Motor neuron (in vitro differentiated cells): ENCODE measurements at places on chromosomes 11 and 22.
A peak's percentile ranks its signal among the peaks of the same experiment; 100 is the strongest.

- ATAC-seq: no peak
These were observed 112.0 kb downstream of the ST3GAL4 start for GRCh38 chr11:126467471-126467870.

DNA sequence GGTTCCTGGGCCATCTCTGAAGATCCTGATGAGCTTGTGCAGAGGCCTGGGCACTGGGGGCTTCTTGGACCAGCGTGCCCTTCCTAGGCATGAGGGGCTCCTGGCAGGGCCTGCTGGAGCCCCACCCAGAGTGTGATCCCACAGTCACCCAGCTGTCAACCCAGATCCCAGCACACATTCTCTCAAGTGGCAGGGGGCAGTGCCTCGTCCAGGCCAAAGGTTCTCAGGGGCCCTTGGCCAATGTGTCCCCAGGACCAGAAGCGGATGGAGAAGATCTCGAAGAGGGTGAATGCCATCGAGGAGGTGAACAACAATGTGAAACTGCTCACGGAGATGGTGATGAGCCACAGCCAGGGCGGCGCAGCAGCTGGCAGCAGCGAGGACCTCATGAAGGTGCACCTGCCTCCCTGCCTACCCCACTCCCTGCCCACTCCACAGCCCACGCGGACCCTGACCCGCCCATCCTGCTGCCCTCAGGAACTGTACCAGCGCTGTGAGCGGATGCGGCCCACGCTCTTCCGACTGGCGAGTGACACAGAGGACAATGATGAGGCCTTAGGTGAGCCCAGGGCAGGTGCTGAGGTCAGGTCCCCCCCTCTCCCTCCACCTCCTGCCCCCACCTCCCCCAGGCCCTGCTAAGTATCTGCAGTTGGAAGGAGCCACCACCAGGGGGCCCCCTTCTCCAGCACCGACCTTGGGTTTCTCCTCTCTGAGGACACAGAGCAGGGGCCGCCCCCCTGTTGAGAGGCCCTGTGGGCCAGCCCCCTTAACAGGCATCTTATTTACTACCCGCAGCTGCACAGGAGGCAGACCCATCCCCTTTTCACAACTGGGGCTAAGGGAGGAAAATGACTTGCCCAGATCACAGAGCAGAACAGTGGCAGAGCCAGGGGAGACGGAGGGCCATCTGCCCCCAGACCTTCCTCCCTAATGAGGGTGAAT, 14.7 kb downstream of the GGA1 start:
- peak; percentile 80 for ATAC-seq

DNA sequence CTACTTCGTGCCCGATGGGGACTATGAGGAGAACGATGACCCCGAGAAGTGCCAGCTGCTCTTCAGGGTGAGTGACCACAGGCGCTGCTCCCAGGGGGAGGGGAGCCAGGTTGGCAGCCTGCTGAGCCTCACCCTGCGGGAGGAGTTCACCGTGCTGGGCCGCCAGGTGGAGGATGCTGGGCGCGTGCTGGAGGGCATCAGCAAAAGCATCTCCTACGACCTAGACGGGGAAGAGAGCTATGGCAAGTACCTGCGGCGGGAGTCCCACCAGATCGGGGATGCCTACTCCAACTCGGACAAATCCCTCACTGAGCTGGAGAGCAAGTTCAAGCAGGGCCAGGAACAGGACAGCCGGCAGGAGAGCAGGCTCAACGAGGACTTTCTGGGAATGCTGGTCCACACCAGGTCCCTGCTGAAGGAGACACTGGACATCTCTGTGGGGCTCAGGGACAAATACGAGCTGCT, 751 bp downstream of the FIBIN start:
- no peak for ATAC-seq

- ATAC-seq: no peak
These were observed 1.9 kb upstream of the BUD13 start for GRCh38 chr11:116774661-116775060.

DNA sequence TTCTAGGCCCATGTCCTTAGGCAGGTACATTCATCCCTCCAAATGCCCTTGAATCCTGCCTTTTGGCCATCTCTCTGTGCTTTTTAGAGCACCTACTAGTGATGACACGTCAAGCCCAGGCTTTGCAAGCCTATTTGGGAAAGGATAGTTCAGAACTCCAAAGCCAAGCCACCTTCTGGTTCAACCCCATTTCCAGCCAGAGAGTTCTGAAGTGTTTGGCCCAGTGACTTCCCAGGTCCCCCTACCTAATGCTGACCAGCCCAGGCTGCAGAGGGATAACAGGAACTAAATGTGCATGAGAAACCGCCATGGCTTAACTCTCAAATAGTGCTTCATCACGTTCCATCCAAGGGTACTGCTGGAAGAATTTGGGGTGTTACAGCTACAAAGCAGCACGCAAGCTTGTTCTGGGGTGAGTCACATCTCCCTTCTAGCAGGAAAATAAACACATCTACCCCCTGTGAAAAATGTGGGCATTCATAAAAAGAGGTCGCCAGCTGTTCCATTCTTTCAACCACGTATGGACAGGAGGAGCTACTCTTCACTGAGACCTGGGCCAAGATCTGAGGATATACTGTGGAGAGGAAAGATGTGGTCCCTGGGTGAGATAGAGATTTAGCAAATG, 2.0 kb upstream of the FXYD6 start:
- no peak for ATAC-seq

DNA sequence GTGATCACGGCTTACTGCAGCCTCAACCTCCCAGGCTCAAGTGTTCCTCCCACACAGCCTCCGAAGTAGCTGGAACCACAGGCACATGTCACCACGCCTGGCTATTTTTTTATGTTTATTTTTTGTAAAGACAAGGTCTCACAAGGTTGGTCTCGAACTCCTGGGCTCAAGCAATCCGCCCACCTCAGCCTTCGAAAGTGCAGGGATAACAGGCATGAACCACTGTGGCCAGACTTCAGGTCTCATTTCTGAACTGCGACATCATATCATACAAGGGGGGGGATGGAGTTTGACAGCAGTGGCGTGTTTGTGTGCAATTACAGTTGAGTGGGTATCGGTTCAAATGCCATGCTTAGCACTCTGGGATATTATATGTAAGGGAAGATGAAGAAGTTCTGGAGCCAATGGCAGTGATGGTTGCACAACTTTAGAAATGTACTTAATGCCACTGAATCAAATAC, 6.9 kb downstream of the NAALADL1 start:
- ATAC-seq: no peak

DNA sequence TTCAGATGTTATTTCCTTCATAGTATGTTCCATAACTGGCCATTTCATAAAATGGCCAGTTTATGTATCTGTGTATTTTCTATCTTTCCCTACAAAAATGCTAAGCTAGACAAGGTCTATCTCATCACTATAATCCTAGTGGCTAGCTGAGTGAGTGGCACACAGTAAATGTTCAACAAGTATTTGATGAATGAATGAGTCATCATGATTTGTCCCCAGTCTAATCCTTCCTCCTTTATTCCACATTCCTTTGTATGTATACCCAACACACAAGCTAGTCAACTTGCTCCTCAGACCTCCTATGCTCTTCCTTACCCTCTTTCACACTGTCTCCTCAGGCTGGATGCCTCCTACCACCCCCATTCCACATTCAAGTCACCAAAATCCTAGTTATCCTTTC, 12.5 kb downstream of the APLNR start:
- ATAC-seq: no peak

DNA sequence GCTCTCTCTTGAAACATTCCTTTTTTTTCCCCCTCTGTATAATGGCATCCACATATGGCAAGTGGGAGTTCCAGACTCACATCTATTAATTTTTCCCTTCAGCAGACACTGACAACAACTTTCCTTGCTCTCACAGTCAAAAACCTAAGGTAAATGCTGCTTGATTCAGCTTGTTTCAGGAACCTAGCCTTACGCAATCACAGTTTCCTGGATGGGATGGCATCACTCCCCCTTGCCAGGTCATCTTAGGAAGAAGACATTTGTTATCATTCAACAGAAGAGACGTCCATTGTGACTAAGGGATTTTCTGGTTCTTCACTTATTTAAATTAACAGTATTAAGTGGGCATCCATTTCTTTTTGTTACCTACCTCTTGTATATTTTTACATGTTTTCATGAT, 112.0 kb upstream of the PDGFD start:
- no peak for ATAC-seq

GRCh38 chr11:3000032-3000961, 8.2 kb upstream of the NAP1L4 start:
- ATAC-seq: peak; percentile 96

GRCh38 chr22:38040953-38041759, 16.0 kb upstream of the PICK1 start:
- ATAC-seq: peak; percentile 11

GRCh38 chr11:17721242-17721999, 2.0 kb downstream of the MYOD1 start:
- peak; percentile 55 for ATAC-seq

DNA sequence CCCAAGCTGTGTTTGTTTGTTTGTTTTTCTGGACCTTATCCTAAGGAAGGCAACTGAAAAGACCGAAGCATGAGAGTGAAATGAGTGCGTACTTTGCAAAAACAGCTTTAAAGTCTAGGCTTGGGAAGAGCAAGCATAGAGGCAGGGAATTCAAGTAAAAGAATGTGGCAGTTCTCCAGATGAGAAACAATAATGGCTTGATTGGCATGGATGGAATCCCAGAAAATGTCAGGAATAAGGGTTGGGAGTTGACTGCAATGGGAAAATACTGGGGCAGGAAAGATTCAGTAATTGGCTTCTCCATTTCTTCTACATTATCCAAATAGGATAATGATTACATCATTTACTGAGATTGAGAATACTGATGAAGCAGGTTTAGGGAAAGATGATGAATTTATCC, 17.5 kb downstream of the SAAL1 start:
- no peak for ATAC-seq

DNA sequence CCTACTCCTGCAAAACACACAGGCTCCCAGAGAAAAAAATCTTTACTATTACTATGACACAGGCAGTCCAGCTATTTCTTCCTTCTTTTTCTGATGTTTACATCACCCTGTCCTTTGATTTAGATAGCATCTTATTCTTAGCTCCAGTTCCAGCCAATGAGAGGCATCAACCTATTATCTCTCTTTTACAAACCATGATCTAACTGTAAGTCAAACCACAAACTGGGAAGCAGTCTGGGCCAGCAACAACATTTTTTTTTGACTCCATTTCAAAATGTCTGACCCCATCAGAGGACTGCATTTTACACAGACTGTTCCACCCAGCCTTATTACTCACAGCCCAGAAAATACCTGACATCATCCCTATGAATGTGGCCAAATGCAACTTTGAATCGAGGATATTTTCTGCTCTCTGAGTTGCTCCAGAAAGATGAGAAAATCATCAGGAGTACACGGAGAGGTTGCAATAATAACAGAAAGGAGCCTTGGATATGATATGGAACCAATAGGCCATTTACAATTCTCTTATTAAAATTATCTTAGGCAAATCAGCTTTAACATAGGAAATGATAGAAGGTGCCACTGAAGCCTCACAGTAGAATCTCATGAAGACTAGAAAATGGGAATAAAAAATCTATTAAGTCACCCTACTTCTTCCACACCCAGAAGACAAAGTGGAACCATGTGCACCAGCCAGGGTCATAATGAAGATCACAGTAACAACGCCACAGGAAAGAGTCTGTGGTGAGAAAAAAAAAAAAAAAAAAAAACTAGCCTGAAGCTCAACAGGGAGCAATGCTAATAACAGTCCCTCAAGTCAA, 21.2 kb downstream of the TBRG1 start:
- no peak for ATAC-seq

- no peak for ATAC-seq
These were observed 30.1 kb downstream of the ANO1 start for GRCh38 chr11:70108250-70108649.

- ATAC-seq: peak; percentile 90
These were observed 26.7 kb downstream of the UPB1 start for GRCh38 chr22:24521791-24522245.

DNA sequence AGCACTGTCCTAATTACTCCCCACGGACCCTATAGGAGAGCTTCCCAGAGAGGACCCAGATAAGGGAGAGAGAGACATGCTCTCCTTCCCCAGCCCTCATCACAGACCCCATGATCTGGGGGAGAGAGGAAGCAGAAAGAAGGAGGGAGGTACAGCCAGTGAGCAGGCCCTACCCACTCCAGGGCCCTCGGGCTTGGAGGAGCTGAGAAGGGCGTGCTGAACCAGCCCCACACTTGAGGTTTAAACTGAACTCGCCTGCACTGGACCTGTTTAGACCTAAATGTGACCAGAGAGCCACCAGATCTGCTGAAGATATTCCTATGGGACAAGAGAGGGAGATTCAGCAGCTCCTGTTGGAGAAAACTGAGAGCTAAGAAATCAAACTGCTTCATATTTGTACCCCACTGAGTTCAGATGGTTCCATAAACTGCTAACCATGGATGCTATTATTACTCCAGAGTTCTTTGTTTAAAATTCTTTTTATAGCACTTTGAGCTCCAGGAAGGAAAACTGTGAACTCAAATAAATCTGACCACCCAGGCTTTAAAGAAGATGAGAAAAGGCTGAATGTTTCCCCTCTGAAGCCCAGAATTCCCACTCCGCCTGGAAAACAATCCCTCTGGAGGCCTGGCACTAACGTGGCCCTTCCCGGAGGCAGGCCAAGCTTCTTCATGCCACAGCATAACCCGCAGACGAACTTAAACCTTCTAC, 67.2 kb downstream of the EFCAB6 start:
- peak; percentile 68 for ATAC-seq

GRCh38 chr11:21707116-21707739, 485.7 kb upstream of the ANO5 start:
- no peak for ATAC-seq

DNA sequence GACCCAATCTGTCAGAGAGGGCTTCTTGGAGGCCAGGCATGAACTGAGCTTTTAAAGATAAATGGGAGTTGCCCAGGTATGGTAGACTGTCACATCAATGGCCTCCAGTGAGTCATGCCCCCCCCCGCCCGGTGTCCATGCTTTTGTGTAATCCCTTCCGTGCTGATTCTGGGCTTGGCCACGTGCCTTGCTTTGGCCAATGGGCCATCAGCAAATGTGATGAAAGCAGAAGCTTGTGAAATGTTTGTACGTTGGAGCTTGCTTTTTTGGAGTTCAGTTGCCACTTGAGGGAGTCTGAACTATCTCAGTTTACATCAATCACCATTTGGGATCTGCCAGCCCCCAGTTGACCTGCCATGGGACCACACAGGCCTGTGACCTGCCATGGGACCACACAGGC, 4.3 kb upstream of the THY1 start:
- ATAC-seq: no peak

DNA sequence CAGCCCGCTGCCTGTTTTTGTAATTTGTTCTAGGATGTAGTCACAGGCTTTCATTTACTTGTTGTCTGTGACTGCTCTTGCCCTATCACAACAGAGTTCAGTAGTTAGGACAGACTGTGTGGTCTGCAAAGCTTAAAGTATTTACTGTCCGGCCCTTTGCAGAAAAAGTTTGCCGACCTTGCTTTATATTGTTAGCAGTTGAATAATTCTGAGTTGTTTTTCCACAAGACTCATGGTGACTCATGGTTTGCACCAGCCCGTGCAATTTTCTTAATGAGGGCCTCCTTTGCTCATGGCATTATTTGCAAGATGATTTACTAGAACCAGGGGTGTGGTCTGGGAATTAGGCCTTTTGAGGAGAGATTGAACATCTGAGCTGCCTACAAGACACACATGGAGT, 110.6 kb downstream of the SCN3B start:
- ATAC-seq: peak; percentile 66

- no peak for ATAC-seq
These were observed 48.4 kb upstream of the THY1 start for GRCh38 chr11:119471329-119471728.
